AG09319 (cell line): ENCODE measurements at places on chromosomes 5 and 9.

- no peak for DNase-seq
These were observed 56.2 kb upstream of the SLC2A8 start for GRCh38 chr9:127340721-127341120.

- no peak for DNase-seq
These were observed 144.8 kb downstream of the BRINP1 start for GRCh38 chr9:119224431-119224830.

GRCh38 chr9:107827304-107827703, 337.7 kb upstream of the KLF4 start:
- no peak for DNase-seq

- DNase-seq = no peak
These were observed 1.3 kb downstream of the CDX1 start for GRCh38 chr5:150167908-150168307.

DNA sequence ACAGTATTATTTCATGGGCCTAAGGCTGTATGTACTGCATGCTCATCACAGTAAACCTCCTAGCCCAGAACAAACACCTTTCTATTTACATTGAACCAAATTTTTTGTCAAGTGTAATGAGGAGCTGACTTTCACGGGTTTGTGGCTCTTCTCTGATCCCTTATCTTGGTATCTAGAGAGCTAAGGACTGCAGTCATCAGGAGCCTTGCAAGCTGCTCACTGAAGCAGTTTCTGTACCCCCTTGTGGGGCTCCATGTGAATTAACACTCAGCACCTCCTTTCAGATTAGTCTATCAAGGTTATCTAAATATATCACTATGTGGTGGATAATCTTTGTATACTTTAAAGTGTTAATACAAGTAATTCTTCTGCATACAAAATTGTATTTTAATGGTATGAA, 108.2 kb downstream of the AUH start:
- DNase-seq = no peak

DNA sequence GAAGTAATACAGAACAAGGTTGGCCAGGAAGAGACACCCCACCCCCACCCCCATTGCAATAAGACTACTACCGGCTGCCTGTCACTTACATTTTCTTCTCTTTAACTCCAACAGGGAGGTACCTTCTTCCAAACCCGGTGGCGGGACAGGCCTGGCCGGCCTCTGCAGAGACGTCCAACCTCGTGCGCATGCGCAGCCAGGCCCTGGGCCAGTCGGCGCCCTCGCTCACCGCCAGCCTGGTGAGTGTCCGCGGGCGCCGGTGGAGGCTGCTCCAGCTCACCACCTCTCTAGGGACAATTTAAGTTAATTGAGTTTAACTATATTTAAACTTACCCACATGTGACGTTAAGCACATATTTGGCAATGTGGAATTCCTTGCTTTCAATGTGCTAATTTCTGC, 192.4 kb downstream of the MAST4 start:
- no peak for DNase-seq

DNA sequence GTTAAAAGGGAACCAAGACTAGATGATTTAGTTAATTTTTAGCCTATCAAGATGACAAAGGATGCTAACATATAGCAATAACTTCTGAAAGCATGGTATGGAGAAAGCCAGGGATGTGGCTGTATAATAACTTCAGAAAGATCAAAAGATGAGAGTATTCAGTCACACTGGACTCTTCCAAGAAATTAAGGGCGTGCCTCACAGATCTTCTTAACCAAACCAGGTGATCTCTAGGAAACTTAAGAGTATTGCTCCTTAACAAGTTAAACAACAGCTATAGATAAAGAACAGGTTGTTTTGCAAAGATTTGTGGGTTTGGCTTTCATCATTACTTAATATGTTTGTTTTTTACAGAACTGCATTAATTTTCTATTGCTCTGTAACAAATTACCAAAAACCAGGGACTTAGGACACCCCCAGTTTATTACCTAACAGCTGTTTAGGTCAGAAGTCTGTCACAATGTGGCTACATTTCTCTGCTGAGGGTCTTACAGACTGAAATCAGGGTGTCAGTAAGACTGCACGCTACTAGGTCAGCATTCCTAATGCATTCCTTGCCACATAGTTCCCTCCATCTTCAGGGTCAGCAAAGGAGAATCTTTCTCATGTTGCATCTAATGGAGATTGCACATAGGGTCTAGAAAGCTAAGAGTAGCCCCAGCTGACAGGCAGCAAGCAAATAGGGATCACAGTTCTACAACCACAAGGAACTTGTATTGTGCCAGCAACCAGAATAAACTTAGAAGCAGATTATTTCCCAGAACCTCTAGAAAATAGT, 113.8 kb downstream of the WDR70 start:
- no peak for DNase-seq
